Glutamatergic neuron (in vitro differentiated cells): ENCODE measurements at places on chromosomes 4 and X. TPM values are rescaled to one million over a fixed set of nuclear protein-coding genes. Genes with fewer than 3 reads are reported as not detected.

Gene CTAG2
- not detected for total RNA-seq

Gene ADH6
- not detected for total RNA-seq

Gene CASP6
- 15.0 TPM for total RNA-seq

GRCh38 chrX:1521459-1521956 is 15.5 kb downstream of the P2RY8 start:
- DNase-seq, result no peak

DNA sequence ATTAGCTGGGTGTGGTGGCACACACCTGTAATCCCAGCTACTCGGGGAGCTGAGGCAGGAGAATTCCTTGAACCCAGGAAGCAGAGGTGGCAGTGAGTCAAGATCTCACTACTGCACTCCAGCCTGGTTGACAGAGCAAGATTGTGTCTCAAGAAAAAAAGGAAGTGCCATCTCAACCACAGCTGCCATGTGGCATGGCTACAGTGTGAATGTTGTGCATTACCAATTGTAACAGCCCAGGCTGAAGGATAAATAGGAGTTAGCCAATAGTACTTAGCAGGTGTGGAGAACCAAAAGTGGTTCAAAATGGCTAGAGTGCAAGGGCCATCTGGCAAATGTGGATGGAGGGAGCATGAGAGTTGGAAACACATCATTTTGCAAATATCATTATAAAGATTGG is 28.9 kb downstream of the SLC25A5 start:
- DNase-seq, result no peak

DNA sequence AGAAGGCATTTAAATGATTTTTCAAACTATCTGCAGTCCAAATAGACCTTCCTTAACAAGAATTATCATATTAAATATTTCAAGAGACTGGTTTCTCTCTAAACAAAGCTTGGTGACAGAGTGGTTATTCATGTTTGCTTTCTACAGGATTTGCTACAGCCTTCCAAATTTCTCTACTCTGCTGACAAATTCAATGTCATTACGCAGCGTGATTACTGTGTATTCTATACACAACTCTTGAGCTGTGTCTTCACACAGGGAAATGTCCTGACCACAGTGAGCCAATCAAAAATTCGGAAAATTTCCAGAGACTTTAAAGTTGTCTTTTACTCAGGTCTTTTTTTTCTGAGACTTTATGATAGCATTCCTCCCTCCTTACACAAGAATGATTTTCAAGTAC is 75.6 kb downstream of the EFHC2 start:
- no peak for DNase-seq

GRCh38 chrX:19688426-19688825 is 173.1 kb upstream of the MAP3K15 start:
- DNase-seq, result no peak
